Breast epithelium (tissue), 4 donors: ENCODE measurements at places on chromosomes 6 and 20.

- DNase-seq, result peak; percentile 0
Observed at GRCh38 chr20:25125636-25126035, 43.7 kb upstream of the VSX1 start.

DNA sequence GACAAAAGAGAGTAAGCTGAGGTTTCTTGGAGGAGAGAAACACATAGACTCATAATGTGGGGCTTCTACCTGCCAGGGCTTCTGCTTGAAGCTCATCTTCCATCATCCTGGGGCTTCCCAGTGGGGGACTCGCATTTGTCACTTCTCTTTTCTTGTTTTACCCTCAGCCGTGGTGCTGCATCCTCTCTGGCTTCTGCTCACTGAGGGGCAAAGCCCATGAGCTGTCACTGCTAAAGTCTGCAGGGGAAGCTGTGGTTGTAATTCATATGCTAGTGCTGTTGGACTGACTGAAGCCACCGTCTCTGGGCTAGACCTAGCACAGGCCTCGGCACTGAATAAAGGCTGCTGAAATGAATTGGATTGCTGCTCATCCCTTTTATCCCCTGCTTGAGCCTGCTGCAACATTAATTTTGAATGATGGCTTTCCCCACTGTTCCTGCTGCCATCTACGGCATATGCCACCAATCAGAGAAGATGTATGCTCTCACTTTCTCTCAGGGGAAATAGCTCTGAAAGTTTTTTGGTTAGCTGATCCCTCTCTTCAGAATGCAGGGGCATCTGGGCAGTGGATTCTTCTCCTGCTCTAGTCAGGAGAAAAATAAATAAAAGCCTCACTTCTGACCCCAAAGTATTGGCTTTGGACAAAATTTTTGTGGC is 568.4 kb upstream of the MAP3K7 start:
- no peak for DNase-seq

DNA sequence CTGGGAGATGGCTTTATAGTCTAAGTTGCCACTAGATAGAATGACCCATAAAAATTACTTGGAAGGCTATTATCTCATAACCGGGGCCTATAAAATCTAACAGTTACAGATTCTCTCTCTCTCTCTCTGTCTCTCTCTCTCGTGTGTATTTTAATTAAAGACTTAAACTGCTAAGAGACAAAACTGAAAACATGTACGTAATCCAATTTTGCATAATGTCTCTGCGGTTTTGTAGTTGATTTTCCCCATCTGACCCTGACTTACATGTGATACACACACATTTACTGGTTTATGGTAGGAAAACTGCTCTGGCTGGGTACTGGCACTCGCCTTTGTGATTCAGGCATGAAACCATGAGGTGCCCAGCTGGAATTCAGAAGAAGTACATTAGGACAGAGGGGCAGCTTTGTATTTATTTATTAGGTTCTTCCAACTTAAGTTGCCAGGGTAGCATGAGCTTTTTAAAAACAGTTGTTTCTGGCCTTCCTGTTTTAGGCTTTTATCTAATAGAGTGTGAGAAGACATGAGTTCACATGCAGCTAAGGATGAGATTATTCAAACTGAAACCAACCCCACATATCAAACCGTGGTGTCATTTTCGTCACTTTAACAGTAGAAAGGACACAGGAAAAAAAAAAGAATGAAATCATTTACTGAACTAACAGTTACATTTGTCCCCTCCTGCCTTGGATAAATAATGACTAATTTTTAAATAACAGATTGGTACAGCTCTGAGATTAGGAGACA is 182.5 kb downstream of the GMPR start:
- no peak for DNase-seq

- DNase-seq, result no peak
Observed at GRCh38 chr6:45650524-45651135, 272.9 kb upstream of the SUPT3H start.

- no peak for DNase-seq
Observed at GRCh38 chr6:54125493-54125892, 14.2 kb downstream of the MLIP start.

DNA sequence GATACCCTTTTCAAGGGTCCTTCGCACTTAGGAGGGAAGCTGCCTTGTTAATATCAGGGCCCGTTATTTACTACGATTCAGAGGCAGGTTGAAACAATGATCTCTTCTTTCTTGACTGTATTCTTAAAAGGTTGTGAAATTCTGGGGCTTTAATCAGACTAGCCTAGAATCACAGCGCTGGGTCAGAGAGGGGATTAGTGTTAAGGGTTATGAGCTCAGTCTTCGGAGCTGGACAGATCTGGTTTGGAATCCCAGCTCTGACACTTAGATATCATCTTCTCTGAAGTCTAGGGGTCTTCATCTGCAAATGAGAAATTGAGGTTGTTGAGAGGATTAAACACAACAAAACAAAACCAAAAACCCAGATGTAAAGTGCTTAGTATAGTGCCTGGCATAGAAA is 77.4 kb downstream of the CD83 start:
- no peak for DNase-seq

GRCh38 chr6:144335311-144335861 is 50.3 kb downstream of the UTRN start:
- DNase-seq, result no peak

GRCh38 chr20:38748861-38749149 is 545 bp downstream of the ACTR5 start:
- no peak for DNase-seq

- DNase-seq, result no peak
Observed at GRCh38 chr6:158323561-158323958, 11.3 kb downstream of the TULP4 start.

- DNase-seq, result no peak
Observed at GRCh38 chr6:25697537-25698340, 45.7 kb downstream of the SCGN start.

GRCh38 chr6:77650098-77650663 is 2.7 kb upstream of the MEI4 start:
- DNase-seq, result no peak

DNA sequence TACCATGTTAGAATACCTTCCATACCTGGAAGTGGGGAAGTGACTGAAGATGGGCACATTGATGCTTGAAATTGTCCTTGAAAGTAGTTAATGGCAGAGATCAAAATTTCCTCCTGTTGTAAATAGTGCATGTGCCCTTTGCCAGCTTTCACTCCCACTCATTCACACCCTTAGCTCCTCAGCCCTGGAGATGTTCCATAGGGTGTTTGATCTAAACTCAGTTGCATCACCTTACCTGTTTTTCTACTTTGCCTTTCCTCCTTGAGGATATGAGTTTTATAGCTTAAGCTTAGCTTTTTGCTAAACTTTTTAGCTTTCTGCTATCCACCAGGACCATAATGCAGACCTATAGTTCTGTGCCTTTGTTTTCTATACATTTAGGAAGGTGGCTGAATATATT is 69.0 kb downstream of the CEP57L1 start:
- no peak for DNase-seq

DNA sequence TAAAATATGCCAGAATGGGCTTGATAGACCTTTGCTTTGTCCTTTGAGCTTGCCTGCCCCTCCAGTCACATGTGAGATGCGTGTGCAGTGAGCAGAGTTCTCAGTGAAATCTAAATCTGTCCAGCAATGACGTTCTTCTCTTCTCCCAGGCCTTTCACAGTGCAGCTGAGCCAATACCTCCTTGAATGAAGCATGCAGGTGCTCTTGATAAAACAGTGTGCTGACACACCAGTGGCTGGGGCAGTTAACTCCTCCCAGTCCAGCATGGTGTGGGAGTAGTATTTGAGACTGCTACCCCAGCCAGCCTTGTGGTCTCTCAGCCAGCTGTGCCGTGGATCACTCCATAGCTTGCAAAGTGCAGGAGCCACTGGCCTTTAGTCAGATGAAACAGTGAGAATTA is 240.5 kb downstream of the FARS2 start:
- DNase-seq, result no peak

GRCh38 chr6:134466771-134467525 is 149.0 kb upstream of the SGK1 start:
- no peak for DNase-seq
